Inflammatory macrophage (primary cell): ENCODE measurements at places on chromosomes 3 and 15.

- no peak for DNase-seq
These were observed 440.7 kb upstream of the THBS1 start for GRCh38 chr15:39140060-39140604.

DNA sequence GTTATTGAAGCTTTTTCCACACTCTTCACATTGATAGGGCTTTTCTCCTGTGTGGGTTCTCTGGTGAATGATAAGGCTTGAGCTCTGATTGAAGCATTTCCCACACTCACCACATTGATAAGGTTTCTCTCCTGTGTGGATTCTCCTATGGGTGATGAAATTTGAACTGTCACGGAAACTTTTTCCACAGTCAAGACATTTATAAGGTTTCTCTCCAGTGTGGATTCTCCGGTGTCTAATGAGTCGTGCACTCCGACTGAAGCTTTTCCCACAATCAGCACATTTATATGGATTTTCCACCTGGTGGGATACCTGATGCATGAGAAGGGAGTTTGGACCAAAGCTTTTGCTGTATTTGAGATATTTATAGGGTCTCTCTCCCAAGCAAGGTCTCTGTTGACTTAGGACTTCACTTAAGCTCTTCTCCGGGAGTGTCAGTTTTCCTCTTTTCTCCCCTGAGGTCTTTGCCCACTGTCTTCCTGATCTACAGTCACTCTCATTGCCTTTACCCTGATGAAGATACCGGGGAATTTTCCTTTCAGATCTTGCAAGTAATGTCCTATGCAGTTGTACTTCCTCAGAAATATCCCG lies 9.4 kb downstream of the ZSCAN29 start:
- no peak for DNase-seq

GRCh38 chr15:37824717-37825382 lies 109.6 kb upstream of the TMCO5A start:
- peak; percentile 21 for DNase-seq

- DNase-seq = no peak
These were observed 37.2 kb upstream of the FHIT start for GRCh38 chr3:61288446-61288845.

DNA sequence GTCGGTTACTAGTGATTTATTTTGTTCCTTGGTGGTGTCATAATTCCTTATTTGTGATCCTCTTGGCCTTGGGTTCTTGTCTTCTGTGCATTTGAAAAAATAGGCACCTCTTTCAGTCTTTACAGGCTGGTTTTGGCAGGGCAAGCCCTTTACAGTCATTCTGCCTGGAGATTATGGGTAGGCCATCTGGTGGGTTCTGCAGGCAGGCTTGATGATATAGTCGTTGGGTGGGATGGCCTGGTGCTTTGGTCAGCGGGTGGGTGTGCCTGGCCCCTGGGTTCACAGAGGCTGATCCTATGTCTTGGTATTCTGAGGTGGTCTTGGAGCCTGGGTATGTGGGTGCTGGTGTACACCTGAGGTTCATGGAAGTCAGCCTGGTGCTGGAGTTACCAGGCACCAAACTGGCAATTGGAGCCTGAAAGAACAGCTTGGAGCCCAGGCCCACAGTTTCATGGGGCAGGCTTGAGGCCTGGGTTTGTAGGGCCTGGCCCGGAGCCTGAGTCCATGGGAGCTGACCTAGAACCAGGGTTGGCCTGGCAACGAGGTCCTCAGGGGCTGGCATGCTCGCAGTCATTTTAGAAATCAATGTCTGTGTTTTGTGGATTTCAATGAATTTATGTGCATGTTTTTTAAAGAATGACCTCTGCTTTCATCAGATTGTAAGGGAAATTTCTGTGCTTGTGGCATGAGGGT lies 63.3 kb downstream of the DOCK3 start:
- no peak for DNase-seq

- no peak for DNase-seq
These were observed 42.0 kb downstream of the WWTR1 start for GRCh38 chr3:149615731-149616221.

DNA sequence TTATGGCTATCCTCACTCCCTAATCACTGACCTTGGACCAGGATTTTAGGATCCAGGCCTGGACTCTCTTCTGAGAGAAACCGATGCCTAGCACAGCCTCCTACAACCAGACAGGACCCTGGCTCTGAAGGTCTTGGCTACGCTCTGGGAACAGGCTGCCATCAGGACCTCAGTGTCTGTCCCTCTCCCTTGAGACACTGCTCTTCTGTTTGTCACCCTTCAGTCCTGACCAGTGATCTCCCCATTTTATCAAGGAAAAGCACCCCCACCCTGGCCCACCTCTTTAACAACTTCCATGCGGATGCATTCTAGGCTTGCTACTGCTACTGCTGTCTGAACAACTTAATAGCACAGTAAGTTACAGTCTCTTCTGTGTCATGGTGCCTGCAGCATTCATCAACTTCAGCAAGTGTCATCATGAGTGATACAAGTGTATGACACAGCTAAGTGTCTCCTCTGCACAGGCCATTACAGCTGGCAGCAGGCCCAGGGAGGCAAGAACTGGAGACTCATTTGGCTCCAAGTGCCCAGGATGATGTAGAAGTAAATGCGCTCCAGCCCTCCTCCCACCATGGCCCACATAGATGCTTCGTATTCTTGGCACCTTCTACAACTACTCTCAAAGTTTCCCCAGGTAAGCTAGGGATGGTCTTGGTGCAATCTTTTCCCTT lies 302.4 kb downstream of the EPHB1 start:
- no peak for DNase-seq

DNA sequence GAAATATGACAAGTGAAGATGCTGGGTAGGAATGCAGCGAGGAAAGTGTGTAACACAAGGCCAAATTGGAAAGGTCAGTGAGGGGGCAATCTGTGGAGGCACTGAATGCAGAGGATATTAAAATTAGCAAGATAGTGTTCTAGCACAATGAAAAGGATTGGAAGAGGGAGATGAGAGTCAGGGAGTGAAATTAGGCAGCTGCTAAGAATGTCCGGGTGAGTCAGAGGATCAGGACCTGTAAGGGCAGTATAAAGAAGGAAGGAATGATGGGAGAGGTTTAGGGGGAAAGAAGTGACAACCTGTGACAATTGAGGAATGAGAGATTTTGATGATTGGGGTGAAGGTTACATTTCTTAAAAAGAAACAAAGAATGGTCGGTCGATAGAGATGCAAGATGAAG lies 103.5 kb downstream of the UBE3A start:
- DNase-seq = no peak

GRCh38 chr3:107975529-107976201 lies 115.2 kb downstream of the CD47 start:
- no peak for DNase-seq

DNA sequence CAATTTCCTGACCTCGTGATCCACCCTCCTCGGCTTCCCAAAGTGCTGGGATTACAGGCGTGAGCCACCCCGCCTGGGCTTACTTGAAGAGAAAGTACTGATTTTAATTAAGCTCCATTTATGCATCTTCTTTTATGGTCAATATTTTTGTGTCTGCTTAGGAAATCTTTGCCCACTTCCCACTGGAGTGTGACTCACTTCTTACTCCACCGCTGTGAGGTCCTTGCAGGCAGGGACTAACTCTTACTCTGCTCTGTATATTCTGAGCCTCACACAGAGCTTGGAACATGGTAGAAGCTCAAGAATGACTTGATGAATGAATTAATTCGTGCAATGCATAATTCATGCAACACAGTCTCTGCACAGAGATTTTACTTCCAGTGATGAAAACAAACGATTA lies 2.9 kb upstream of the TM4SF19 start:
- peak; percentile 92 for DNase-seq

DNA sequence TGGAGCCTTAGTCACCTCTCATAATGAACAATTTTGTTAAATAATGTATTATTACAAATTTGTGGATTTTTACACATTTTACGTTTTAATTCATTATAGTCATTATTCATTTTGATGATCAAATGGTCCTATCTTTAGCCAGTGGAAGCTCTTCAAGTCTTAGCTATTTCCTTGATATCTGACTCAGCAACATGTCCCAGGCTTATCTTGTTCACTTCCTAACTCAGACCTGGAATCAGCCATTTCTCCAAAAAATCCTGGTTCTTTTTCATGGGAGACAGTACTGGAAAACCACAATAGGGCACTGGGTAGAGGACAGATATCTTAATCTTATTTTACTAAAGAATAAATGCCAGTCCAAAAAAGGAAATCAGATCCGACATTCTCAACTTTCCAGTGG lies 56.4 kb downstream of the RYK start:
- no peak for DNase-seq

GRCh38 chr3:39781632-39782031 lies 27.8 kb upstream of the MYRIP start:
- DNase-seq = no peak

DNA sequence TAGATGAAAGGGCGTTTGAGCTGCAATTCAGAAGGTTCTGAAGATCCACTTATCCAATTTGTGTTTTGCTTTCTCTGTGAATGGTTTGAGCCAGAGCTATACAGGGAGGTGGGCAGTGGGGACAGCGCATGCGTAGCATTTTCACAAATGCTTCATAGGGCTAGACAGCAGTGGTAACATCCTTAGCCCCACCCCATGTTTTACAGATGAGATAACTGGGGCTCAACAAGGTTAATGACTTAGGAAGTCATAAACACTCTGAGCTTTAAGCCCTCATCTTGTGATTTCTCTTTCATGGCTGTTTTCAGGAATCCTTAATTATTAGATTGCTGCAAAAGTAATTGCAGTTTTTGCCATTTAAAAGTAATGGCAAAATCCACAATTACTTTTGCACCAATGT lies 408.7 kb downstream of the IL5RA start:
- no peak for DNase-seq

GRCh38 chr15:50275908-50276307 lies 10.4 kb upstream of the HDC start:
- DNase-seq = no peak

DNA sequence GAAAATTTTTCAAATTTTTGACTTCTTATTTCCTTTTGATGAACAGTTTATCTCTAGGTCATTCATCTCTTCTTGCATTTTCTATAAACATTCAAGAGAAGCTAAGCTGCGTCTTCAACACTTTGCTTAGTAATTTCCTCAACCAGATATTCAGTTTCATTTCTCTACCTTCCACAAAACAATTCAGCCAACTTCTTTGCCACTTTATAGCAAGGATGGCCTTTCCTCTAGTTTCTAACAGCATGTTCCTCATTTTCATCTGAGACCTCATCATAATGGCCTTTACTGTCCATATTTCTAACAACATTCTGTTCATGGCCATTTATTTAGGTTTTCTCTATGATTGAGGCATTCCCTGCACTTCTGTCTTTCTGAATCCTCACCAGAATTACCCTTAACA lies 90.0 kb downstream of the ARIH1 start:
- peak; percentile 51 for DNase-seq

DNA sequence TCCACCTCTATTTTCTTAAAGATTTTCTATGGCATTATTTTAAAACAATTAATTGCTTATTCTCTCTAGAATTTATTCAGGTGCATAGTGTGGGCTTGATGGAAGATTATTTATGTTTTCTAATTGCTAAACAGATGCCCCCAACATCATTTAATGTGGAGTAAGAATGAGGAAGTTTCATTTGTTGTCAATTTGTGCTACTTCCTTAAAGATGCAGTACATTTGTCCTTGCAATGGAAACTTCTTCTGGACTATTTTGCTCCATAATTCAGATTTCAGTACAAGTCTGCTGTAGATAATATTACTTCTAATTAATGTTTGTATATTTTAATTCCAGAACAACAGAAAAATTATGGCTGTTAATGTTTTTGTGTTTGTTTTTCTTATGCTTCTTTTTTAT lies 104.8 kb downstream of the TGFBR2 start:
- peak; percentile 41 for DNase-seq

DNA sequence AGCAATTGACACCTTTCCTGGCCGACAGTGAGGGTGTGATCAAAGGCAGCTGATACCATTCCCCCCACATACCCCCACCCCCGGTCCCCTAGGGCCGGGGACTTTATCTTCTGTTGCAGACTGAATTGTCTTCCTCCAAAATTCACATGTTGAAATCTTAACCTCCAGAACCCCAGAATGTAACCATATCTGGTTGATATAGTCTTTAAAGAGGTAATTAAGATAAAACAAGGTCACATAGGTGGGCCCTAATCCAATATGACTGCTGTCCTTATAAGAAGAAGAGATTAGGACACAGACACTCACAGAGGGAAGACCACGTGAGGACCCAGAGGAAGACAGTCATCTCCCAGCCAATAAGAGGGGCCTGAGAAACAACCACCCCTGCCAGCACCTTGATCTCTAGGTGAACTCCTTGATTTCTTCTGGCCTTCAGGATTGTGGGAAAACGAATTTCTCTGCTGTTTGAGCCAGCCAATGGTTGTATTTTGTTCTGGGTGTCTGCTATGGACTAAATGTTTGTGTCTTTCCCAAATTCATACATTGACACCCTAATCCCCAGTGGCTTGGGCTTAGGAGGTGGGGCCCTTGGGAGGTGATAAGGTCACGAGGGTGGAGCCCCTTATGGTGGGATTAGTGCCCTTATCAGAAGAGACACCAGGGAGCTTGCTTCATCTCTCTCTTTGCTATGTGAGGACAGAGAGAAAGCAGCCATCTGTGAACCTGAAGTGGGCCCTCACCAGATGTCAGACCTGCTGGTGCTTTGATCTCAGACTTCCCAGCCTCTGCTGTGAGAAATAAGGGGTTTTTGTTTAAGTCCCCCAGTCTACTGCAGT lies 144.0 kb downstream of the CHSY1 start:
- DNase-seq = no peak

- no peak for DNase-seq
These were observed 103.5 kb downstream of the CHSY1 start for GRCh38 chr15:101148166-101148880.

GRCh38 chr3:42189736-42190135 lies 76.2 kb downstream of the CCK start:
- DNase-seq = no peak

- DNase-seq = no peak
These were observed 20.0 kb upstream of the RNF111 start for GRCh38 chr15:58967479-58967878.

DNA sequence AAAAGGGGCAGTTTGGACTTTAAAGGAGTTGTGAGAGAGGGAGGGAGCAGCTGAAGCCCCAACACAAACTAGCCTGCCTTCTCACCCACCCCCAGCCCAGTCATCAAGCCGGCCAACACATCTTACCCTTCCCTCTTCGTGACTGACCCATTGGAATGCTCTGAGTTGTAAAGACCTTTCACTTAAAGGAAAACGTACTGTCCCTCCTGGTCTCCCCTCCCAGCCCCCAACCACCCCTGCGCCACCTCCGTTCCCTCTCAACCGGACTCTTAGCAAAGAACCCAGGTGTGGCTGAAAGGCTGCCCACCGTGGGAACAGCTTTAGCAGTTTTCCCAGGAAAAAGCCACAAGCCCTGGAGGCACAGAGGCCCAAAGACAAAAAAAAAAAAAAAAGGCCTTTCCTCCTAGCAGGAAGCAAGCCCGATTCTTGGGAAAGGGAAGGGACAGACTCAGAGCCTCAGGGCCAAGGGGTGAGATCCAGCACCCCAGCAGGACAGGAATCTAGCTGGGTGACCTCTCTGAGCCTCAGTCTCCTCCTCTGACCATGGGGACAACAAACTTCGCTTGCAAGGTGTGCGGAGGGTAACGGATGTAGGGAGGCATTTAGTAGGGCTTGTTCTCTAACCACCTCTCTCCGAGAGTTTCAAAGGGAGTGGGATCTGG lies 2.4 kb downstream of the CYP11A1 start:
- DNase-seq = no peak
